ENCODE measurements at places on chromosomes 11 and 22. TPM values are rescaled to one million over a fixed set of nuclear protein-coding genes. Genes with fewer than 3 reads are reported as not detected.

GRCh38 chr11:111449696-111450479 lies 62.3 kb downstream of the BTG4 start:
- DNase-seq, result no peak

DNA sequence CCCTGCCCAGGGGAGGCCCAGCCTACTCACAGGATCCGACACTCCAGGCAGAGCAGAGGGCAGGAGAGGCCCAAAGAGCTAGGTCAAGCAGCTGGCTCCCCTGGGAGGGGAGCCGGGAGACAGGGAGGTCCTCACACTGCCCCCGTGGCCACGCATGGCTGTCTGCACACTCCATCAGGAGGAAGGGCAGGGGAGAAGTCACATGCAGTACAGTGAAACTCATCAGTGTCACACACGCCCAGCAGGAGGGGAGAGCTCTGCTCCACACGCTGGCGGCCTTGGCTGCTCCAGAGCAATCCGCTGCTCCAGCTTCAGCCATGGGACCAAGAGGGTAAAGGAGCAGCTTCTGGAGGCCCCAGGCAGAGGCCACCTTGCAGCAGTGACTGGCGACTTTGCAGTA lies 14.3 kb downstream of the TCIRG1 start:
- DNase-seq, result no peak

Gene APOBEC3F
- polyA plus RNA-seq, result 2.5 TPM

DNA sequence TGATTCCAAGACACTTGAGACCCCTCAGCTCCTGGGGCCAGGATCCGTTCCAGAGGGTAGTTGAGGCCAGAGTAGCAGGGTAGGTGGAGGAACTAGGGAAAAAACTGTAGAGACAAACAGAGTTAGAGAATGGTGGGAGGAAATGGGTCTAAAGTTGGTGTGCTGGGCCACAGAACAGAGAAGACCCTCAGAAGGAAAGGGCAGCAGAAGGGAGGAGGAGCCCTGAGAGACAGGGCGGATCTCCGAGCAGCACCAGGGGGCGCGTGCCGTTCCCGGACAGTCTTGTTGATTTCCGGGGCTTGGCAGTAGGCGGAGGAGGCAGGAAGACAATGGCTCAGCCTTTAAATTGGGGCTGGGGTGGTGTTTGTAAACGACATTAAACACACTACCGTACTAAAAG lies 2.4 kb upstream of the CECR2 start:
- DNase-seq, result peak; percentile 28

DNA sequence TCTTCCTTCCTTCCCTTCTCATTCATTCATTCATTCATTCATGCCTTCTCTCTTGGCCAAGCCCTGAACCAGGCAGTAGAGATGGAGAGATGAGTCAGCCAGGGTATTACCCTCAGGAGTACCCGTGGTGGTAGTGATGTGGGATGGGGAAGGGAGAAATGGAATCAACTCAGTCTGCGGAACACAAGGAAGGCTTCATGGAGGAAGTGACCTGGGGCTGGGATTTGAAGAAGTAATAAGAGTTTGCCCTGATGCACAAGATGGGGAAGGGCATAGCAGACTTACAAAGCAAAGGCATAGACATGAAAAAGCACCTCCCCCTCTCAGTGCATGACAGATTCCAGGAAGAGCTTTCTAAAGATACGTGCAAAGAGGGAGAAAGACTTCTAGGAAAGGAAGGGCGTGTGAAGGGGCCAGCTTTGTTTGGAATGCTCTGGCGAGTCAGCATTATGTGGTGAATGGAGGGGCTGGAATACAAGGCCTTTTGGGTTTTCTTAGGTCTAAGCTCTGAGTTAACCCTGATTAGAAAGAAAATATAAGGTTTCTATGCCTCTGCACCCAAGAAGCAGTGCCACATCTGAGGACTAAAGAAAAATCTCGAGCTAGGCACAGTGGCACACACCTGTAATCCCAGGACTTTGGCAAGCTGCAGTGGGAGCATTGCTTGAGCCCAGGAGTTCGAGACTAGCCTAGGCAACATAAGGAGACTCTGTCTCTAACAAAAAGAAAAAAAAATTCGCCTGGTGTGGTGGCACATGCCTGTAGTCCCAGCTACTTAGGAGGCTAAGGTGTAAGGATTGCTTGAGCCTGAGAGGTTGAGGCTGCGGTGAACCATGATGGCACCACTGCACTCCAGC lies 36.4 kb upstream of the ACER3 start:
- no peak for DNase-seq

DNA sequence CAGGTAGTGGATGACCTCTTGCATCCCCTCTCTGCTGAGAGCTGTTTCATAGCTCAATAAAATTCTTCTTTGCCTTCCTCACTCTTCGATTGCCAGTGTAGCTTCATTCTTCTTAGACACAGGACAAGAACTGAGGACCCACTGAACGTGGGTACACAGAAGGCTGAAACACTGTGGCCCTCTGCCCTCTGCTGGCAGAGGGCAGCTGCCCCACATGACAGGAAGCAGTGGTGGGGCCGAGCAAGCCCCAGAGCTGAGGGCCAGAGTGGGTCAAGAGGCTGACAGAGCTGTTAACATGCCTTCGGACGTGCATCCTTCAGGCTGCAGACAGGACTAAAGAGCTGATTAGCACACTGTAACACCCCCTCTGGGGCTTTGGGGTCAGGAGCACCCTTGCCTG lies 15.6 kb downstream of the SMC1B start:
- DNase-seq, result no peak

Gene GAB4
- polyA plus RNA-seq, result not detected

Gene PARVG
- 2.8 TPM for polyA plus RNA-seq

- no peak for DNase-seq
These were observed 18.3 kb upstream of the DDX17 start for GRCh38 chr22:38524429-38524828.

DNA sequence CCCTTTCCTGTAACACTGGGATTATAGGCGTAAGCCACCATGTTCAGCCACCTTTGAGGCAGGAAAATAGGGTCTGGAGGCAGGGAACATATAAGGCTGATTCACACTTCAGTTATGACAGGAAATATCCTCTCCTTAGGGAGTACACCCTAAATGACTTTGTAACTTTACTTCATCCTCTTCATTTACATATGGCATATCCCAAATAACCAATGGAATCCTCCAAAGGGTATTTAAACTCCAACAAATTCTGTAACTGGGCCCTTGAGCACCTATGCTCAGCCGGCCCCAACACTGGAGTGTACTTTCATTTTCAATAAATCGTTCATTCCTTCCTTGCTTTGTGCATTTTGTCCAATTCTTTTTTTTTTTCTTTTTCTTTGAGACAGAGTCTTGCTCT lies 1.6 kb upstream of the KAT5 start:
- DNase-seq, result no peak

Gene NPAS4
- 0.13 TPM for polyA plus RNA-seq

DNA sequence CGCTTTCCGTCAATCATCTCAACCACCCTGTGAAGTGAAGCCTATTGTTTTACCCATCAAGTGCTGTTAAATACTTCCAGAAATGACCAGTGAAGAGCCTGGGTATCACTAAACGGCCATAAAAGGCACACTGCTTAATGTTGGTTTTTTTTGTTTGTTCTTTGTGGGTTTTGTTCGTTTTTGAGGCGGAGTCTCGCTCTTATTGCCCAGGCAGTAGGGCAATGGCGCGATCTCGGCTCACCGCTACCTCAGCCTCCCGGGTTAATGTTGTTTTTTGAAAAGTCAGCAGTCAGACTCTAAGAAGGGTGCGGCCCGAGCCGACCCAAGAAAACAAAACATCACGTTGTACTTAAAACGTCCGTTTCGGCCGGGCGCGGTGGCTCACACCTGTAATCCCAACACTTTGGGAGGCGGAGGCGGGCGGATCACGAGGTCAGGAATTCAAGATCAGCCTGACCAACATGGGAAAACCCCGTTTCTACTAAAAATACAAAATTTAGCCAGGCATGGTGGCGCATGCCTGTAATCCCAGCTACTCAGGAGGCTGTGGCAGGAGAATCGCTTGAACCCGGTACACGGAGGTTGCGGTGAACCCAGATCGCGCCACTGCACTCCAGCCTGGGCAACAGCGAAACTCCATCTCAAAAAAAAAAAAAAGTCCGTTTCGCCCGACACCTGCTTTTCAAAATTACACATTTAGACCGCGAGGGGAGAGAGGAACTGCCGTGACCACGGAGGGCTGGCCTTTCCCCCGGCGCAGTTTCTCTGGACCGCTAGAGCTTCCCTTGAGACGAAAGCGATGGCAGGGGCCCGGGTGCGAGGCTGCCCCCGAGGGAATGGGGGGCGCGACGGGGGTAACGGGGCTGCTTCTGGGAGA lies 714 bp downstream of the CD59 start:
- DNase-seq, result peak; percentile 35
